ENCODE measurements at places on chromosomes 4 and X. TPM values are rescaled to one million over a fixed set of nuclear protein-coding genes. Genes with fewer than 3 reads are reported as not detected.

CT47B1 gene
- not detected for total RNA-seq

DNA sequence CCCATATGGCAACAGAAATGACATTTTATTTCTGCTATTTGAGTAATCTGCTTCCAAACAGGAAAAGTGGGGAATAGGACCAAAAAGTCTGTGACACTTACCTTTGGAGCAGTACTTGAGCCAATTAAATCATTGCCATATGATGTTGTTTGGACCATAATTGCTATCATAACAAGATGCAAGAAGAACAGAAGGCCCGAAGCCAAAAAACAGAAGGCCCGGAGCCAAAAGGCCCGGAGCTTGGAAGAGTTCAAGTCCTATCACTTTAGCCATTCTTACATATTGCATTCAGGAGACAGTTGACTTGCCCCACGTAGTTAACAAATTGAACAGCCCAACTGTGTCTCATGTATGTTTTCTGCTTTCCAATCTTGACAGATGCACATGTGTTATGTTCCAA is 285.6 kb downstream of the ARHGAP24 start:
- H3K36me3 ChIP-seq: peaks cover 4% of the 10 kb centered on the region
- no peaks in the 10 kb centered on the region for H3K27me3 ChIP-seq
- no peak overlapping the region for H3K4me3 ChIP-seq
- H3K27ac ChIP-seq: no peak overlapping the region

DNA sequence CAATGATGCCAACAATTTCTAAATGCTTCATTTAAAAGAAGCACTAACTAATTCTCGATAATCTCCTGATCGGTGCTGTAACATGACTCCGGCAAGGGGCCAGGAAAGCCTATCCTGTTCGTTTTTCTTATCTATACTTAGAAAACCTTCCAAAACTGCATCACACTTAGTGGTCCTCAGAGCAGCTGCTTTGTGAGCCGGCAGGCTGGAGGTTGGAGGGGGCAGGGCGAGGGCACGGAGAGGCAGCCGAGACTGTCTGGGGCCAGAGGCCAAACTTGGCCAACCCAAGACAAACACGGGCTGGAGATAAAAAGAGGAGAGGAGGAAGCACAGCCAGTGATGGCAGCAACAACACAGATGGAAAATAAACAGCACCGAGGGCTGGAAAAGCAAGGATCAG is 455.7 kb downstream of the BCOR start:
- peak; percentile 27 for DNase-seq
- H3K27ac ChIP-seq: peak overlapping the region; percentile 31
- H3K4me1 ChIP-seq: no peaks in the 10 kb centered on the region
- H3K27me3 ChIP-seq: no peaks in the 10 kb centered on the region

GPR119 gene
- not detected for total RNA-seq

DNA sequence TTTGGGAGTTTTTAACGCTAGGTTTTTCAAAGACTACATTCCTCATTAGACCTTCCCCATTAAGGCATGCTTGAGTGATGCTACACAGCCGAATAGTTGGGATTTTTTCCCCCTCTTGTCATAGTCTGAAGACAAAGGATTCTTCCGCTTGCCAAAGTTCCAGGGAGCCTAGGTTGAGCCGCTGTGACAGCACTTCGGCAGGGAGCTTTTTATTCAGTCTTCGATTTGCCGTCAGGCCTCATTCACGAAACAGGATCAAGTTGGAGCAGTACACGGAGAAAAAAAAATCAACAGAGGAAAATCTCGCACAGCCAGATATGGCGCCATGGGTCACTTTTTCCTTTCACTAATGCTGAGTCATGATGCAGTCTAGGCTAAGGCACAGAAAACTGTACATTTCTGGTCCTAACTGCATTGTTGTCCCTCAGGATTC is 24.3 kb downstream of the SHROOM3 start:
- H3K27me3 ChIP-seq: no peaks in the 10 kb centered on the region
- H3K4me3 ChIP-seq: peak overlapping the region; percentile 18
- H3K36me3 ChIP-seq: no peaks in the 10 kb centered on the region
- peaks cover 22% of the 10 kb centered on the region for H3K4me1 ChIP-seq
- peak; percentile 59 for DNase-seq

GRCh38 chr4:134201216-134202161 is at the start of gene PABPC4L:
TSS of gene PABPC4L (minus strand) at chr4:134201789. CDS start at chr4:134201019, 770 bp downstream.
- H3K4me3 ChIP-seq: peak within 1 kb of the TSS; percentile 95
- no peaks in the 10 kb centered on the region for H3K36me3 ChIP-seq
- H3K27me3 ChIP-seq: no peaks in the 10 kb centered on the region
- peak within 1 kb of the TSS; percentile 88 for H3K27ac ChIP-seq

- no peaks in the 10 kb centered on the region for H3K27me3 ChIP-seq
- no peaks in the 10 kb centered on the region for H3K36me3 ChIP-seq
- no peak overlapping the region for H3K27ac ChIP-seq
- no peak for DNase-seq
- no peak overlapping the region for H3K4me3 ChIP-seq
- no peaks in the 10 kb centered on the region for H3K4me1 ChIP-seq
Observed at GRCh38 chrX:11600578-11600977, 65.1 kb downstream of the ARHGAP6 start.

- no peak for DNase-seq
- no peak overlapping the region for H3K27ac ChIP-seq
- no peaks in the 10 kb centered on the region for H3K36me3 ChIP-seq
- no peak overlapping the region for H3K4me3 ChIP-seq
Observed at GRCh38 chrX:73832319-73832718, 269.3 kb downstream of the CHIC1 start.

GRCh38 chr4:150583287-150584110 is 1.5 kb downstream of the MAB21L2 start:
- no peak for DNase-seq
- no peaks in the 10 kb centered on the region for H3K27me3 ChIP-seq
- H3K4me1 ChIP-seq: no peaks in the 10 kb centered on the region
- no peaks in the 10 kb centered on the region for H3K36me3 ChIP-seq
- H3K27ac ChIP-seq: no peak overlapping the region

DNA sequence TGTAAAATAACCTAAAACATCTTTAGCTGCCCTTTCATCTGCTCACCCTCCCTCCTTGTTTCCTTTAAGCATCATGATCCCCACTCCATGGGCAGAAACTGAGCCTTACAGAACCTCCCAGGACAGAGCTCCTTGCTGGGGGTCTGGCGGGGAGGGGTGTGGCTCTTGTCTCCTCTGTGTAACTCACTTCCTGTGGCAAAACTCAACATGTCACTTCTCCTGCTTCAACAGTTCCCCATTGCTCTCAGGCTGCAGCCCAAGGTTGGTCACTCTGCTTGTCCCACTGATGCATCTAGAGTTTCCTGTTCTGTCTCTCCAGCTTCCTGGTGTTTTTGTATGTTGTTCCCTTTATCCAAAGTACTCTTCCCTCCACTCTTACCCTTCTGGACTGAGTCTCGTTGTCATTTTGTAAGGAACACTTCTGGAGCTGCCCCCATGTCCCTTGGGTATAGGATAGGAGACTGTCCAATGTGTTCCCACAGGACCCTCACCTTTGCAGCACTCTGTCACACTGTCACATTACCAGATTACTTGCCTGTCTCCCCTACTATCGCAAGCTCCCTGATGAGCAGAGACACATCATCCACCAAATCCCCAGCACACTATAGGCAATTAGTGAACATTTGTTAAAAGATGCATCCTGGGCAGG is 19.6 kb downstream of the TMEM31 start:
- H3K36me3 ChIP-seq: no peaks in the 10 kb centered on the region
- no peak overlapping the region for H3K27ac ChIP-seq
- H3K4me3 ChIP-seq: no peak overlapping the region
- H3K4me1 ChIP-seq: 0 out of 2 replicates have a peak, but pooled peaks cover 5% of the 10 kb centered on the region
- H3K27me3 ChIP-seq: peaks cover 32% of the 10 kb centered on the region
- DNase-seq: no peak

DDX53 gene
- not detected for total RNA-seq

HTR2C gene
- 0.05 TPM for total RNA-seq

GRCh38 chr4:185054886-185055285 is 36.6 kb downstream of the HELT start:
- H3K4me1 ChIP-seq: no peaks in the 10 kb centered on the region
- H3K36me3 ChIP-seq: no peaks in the 10 kb centered on the region
- H3K27ac ChIP-seq: no peak overlapping the region

HSFX1 gene
- 0.77 TPM for total RNA-seq

GRCh38 chr4:168098248-168098717 is 5.9 kb downstream of the ANXA10 start:
- H3K27me3 ChIP-seq: no peaks in the 10 kb centered on the region
- no peaks in the 10 kb centered on the region for H3K4me1 ChIP-seq
- H3K36me3 ChIP-seq: no peaks in the 10 kb centered on the region

DNA sequence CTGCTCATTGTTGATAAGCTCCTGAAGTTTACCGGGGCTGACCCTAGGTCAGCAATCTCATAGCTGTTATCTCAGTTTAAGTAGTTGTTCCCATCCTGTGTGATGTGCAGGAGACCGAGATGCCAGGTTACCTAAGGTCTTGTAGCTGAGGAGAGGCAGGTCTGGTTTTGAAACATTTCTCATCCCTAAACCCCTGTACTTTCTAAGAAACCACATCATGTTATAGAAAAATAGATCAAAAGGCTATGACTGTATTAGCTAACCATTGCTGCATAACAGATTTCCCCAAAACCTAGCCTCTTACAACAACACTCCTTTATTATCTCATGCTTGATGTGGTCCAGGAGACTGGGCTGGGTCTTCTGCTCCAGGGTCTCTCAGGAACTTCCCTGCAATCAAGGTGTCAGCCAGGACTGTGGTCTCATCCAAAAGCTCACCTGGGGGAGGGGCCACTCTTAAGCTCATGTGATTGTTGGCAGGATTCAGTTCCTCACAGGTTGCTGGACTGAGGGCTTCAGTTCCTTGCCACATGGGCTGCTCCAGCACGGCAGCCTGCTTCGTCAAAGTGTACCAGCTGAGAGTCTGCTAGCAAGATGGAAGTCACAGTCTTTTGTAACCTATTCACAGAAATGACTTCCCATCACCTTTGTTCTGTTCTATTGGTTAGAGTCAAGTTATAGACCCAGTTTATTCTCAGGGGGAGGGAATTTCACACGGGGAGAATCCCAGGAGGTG is 60.9 kb upstream of the CLCN4 start:
- H3K27ac ChIP-seq: no peak overlapping the region
- H3K4me3 ChIP-seq: no peak overlapping the region
- no peaks in the 10 kb centered on the region for H3K4me1 ChIP-seq
- DNase-seq: no peak
- H3K27me3 ChIP-seq: no peaks in the 10 kb centered on the region
- no peaks in the 10 kb centered on the region for H3K36me3 ChIP-seq
